ENCODE measurements at places on chromosomes 6 and 20.
A peak's percentile ranks its signal among the peaks of the same experiment; 100 is the strongest.

DNA sequence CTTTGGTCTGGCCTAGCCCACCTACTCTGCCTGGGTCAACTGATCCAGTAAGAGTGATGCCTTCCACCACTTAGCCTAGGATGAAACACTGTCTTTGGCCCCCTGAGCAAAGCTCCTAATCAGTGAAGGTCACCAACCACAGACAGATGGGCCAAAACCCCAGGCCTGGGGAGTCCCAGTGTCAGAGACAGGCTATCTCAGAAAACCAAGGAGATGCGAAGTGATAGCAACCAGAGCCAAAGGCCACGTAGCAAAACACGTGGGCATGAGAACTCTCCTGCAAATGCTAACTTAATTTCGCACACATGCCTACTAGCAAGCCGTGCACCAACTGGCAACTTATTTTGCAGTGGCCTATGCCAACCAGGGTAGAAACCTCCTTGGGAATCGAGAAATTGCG, 29.1 kb downstream of the AGPAT4 start:
- no peak for DNase-seq

DNA sequence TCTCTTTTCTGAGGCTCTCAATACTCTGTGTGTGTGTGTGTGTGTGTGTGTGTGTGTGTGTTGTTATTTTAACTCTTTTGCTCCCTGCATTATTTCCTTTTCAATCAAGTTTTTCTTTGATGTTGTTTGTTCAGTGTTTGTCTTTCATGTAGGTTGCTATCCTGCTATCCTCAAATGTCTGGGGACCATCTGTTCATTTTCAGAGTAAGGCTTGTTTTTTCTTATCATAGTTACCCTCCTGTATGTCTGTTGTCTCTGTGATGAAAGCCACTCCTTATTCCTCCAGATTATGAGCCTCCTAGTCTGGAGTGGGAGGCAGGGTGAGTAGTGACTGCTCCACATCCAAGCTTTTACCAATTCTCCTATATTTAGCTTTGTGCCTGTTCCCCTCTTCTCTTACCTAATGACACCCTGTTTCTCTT, 9.2 kb downstream of the ENPP3 start:
- no peak for DNase-seq

- DNase-seq = no peak
Observed at GRCh38 chr6:42333612-42334011, 116.0 kb upstream of the MRPS10 start.

DNA sequence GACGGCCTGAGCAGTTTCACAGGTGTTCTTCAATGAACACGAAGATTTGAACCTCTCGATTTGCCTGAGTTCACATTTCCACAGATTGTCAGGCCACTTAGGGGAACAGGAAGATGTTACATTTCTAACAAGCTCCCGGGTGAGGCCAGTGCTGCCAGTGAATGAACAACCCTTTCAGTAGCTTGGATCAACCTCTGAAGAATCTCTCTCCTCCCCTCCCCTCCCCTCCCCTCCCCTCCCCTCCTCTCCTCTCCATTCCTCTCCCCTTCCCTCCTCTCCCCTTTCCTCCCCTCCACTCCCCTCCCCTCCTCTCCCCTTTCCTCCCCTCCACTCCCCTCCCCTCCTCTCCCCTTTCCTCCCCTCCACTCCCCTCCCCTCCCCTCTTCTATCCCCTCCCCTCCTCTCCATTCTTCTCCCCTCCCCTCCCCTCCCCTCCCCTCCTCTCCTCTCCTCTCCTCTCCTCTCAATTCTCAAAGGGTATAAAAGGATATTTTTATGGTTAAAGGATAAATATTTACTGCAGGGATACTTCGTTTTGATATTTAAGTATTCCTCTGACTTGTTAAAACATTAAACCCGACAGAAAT, 114.1 kb upstream of the INSM1 start:
- DNase-seq = no peak

GRCh38 chr6:113662688-113663333, 194.3 kb upstream of the MARCKS start:
- no peak for DNase-seq

GRCh38 chr6:134684423-134684795, 265.5 kb downstream of the ALDH8A1 start:
- DNase-seq = no peak

- no peak for DNase-seq
Observed at GRCh38 chr6:149940672-149940982, 1.2 kb upstream of the ULBP2 start.

DNA sequence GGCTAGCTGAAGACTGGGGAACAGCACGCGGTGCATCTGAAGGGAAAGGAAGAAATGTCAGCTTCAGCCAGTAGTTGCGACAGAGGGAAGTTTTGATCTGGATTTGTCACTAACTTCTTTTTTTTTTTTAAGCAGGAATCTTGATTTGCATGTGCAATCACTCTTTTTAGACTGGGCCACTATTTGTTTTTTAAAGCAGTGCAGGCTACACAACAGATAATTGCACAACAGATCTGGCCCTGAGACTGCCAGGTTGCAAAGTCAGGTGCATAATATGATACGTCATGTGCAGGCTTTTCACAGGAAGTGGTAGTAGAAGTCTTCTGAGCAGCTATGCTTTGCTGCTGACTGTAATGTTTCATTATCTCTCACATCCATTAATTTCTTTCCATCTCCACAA, 13.5 kb downstream of the PFDN4 start:
- DNase-seq = no peak

DNA sequence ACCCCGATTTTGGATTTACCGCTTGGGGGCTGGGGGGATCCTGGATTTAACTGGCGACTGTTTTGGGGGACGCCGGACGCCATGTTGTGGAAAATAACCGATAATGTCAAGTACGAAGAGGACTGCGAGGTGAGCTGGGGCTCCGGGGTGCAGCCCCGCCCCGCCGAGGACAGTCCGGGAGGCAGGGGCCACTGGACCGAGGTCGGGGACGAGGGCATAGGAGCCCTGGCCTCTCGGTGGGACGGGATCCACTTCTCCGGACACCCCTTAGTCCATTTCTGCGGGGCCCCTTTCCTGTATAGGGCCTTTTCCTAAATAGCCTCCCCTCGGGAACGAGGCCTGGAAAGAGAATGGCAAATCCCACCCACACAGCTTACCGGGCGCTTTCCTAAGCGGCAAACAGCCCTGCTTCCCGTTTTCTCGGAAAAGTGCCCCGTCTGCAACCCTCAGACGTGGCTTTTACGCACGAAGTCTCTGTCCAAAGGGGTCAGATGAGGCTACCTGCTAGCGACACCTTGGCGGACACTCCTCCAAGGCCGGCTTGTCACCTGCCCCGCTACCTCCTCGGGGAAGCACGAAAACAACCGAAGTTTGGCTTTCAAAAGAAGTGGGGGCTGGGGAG, 469 bp downstream of the TFAP2C start:
- no peak for DNase-seq

GRCh38 chr6:15148356-15148946, 97.4 kb upstream of the JARID2 start:
- DNase-seq = no peak

- DNase-seq = no peak
Observed at GRCh38 chr6:157240059-157240959, 83.0 kb downstream of the TMEM242 start.

DNA sequence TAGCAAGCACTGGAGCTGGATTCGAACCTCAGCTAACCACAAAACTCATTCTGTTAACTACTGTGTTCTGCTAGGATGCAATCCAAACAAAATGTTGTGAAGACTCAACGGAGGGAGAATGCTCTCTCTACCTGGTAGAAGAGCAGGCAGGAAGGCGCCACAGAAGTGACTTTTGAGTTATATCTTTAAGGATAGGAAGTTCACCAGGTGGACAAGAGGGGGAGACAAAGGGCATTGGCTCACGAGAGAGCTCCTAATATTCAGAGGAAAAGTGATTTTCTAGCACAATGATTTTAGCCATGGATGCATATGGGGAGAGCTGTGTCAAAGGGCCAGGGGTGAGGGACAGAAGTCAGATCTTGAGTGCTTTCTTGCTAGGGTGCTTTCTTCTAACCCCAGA, 108.4 kb upstream of the MAFB start:
- no peak for DNase-seq

GRCh38 chr6:9789201-9789600, 625.7 kb downstream of the TFAP2A start:
- no peak for DNase-seq

DNA sequence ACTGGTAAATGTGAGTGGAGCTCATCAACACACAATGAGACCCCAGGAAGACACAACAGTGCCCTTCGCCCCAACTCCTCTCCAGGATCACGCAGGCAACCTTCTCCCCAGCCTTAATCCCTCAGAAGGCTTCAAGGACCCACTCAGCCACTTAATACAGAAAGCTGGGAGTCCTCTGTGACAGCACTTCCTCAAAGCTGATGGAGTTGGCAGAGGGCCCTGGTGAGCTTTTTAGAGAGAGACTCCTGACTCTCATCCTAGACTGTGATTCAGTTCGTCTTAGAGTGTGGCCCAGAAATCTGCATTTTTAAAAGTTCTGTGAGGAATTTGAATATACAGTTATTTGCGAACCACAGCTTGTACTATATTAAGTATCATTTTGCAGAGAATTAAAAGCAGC, 187.7 kb downstream of the UST start:
- no peak for DNase-seq

GRCh38 chr20:52410731-52411234, 219.2 kb upstream of the ZFP64 start:
- DNase-seq = no peak

- DNase-seq = peak; percentile 53
Observed at GRCh38 chr6:14910692-14911547, 334.9 kb upstream of the JARID2 start.

- no peak for DNase-seq
Observed at GRCh38 chr6:42404484-42404883, 47.2 kb downstream of the TRERF1 start.

GRCh38 chr20:44752099-44752931, 6.7 kb downstream of the KCNK15 start:
- no peak for DNase-seq

DNA sequence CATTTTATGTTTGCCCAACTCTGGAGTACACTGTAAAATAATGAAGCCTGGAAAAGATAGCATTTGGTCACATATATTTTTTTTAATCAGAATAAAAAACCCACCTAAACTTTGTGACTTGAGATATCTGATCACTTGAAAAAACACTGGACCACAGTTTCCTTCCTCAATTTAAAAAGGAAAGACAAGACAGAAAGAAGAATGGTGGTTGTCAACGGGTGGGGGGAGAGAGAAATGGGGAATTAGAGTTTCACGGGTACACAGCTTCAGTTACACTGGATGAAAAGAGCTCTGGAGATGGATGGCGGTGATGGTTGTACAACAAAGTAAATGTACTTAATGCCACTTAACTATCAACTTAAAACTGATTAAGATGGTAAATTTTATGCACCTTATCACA, 14.7 kb upstream of the DST start:
- no peak for DNase-seq

GRCh38 chr6:169908403-169908933, 157.0 kb downstream of the ERMARD start:
- no peak for DNase-seq

GRCh38 chr20:9496155-9496554, 18.2 kb upstream of the LAMP5 start:
- no peak for DNase-seq

DNA sequence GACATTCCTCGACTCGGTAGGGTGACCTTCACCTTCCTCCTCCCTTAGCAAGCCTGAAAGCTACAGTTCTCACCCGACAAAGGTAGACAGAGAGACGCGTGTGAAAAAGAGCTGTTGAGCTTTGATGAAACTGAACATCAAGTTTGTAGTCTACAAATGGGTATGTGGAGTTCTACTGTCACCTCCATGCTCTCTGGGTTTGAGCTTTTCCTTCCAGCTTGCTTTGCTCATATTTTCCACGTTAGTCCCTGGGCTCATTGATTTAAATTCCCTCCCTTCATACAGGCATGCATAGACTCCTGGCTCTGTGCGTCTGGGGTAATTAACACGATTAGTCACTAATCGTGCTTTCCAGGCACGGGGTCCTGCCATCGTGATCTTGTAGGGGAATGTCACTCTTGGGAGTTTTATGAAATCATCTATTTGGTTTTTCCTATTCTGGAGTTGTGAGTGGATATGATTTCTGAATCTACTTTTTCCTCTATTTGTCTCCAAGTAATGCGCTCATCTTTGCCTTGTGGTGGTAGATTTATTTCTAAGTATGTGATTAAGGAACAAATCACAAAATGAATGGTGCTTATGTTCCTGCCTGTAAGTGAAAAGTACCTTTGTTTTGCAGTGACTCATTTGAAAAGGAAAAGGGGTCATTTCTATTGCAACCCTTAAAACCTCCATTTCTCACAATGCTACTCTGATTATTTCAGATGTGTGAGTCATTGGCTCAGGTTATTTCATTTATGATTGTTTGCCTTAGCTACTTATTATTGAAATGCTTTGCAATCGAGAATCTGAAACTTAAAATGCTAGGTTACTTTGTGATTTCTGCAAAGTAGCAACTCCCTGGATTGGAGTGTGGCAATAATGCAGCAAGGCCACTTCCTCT, 154.6 kb downstream of the ZDHHC14 start:
- no peak for DNase-seq

DNA sequence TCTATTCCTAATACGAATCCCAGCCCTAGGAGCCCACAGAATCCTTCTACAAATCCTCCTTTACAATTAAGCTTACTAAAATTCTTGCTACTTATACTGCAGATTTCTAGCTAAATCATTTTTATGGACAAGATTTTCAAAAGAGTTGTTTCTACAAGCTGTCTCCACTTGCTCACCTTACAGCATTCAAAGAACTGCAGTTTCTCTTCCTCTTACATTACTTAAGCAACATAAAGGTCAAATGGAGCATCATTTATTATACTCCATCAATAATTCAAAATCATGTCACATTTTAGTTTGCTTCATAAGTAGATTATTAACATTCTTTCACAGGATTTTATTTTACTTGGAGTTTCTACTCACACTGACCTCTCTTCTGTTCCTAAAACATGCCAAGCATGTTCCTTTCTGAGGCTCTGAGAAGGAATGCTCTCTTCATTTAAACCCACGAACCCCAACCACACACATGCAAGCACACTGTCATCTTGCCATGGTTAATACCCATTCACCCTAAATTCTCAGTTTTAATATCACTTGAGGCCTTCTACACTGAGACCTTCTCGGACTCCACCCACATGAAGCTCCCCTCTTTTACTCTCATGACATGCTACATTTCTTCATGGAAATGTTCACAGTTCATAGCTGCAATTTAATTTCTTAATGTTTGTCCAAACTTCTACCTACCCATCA, 388.2 kb downstream of the TBC1D32 start:
- no peak for DNase-seq

DNA sequence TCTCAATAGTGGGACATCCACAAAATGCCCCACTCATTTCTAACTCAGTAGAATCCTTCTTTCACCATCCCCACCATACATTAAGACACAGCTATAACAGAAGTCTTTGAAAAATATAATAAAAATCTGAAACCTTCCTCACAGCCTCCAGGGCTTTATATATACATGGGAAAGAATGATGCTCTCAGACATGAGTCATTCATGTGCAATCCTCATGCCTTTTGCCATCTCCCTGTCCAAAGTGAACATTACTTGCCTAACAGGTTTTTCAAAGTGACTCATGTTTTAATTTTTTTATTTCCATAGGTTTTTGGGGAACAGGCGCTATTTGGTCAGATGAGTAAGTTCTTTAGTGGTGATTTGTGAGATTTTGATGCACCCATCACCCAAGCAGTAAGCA, 162.7 kb downstream of the RALGAPA2 start:
- DNase-seq = no peak

GRCh38 chr6:16420715-16421461, 182.5 kb downstream of the GMPR start:
- no peak for DNase-seq

GRCh38 chr6:98272060-98272459, 562.3 kb upstream of the POU3F2 start:
- DNase-seq = no peak

Measured in GM12891 (cell line).